ENCODE measurements at places on chromosomes 3 and 15.
A peak's percentile ranks its signal among the peaks of the same experiment; 100 is the strongest.

GRCh38 chr15:64619880-64620839, 155.2 kb downstream of the RBPMS2 start:
- no peak for DNase-seq

DNA sequence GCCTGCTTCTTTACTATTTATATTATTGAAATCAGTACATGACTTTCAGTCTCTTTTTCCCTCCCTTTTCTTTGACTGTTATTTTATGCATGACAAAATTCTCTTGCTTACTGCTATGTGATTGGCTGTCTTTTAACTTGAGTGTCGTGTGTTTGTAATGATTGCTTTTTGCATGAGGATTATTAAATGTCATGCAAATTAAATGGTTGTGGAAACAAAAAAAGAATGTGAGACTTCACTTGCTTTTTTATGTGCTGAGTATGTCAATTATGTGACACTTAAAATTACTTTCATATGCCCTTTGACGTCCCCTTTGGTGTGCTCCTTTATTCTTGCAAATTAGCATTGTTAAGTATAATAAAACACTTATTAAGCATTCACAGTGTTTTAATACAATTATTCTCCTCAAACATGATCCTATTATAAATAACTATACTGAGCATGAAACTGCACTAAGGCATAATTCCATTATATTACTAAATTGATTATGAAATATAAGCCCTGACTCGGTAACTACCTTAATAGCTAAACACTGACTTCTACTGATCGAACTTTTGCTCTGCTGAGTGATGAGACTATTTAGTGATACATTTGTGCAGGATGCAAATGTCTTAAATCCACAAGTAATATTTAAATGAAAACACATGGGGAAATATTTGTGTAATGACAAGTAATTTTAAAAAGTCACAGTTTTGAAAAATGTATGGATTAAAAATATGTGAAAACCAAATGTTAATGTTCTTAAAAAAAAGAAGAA, 401.7 kb downstream of the NLGN1 start:
- no peak for DNase-seq

DNA sequence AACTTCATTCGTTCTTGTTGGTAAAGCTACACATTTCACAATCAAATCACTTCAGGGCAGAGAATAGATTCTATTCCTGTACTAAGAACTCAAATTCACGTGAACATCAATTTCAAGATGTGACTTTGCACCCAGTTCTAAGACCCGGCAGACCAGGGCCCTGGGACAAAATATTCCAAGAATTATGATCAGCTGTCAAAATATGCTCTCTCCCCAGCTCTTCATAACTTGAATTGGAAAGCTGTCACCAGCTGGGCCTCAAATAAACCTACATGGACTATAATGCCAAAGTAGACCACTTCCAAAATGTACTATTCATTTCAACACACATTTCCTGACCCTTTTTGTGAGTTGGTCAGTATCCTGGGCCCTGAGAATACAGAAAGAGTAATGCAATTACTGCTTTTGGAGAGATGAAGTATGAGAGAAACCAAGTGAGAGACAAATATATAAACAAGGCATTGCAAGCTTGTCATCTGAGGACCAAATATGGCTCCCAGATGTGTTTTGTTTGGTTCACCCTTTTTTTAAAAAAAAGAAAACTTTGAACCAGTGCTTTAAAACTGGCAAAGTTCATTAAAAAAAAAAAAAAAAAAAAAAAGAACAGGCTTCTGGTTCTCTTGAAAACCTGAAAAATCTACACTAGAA, 14.9 kb downstream of the MAGI1 start:
- no peak for DNase-seq

DNA sequence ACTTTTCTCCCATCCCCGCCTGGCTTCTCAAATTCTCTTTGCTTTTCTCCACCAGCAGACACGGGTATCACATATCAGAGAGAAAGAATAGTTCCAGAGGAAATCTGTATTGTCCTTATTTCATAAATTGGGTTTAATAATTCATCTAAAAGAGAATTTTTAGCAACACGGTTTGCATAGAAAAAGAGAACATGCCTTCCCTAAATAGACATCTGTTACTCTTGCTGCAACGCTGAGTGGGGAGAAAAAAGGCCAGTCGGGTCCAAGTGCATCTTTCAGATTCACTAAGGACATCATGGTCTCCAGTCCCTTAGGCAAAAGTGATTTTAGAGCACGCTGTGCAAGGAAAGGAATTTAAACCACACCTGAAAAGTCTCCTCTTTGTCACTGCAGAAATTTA, 201.3 kb downstream of the ABHD5 start:
- DNase-seq = no peak

- no peak for DNase-seq
Observed at GRCh38 chr3:143991713-143992112, 20.1 kb downstream of the DIPK2A start.

DNA sequence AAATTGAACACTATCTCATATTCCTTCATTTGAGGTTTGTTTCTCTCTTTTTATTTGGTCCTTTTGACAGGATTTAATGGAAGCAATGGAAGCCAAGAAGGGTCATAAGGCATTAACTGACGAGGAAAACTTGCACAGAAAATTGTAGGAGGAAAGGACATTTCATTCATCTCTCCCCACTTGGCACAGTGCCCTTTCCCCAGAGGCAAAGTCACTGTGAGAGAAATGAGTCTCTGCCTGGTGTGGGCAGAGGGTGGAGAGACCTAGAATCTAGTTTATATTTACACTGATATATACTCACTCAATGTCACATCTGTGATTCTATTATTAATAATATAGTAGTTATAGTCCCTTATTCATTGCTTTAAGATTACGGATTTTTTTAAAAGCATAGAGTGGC, 324.6 kb upstream of the IL12A start:
- no peak for DNase-seq

GRCh38 chr15:38854506-38854905, 289.9 kb upstream of the RASGRP1 start:
- DNase-seq = no peak

GRCh38 chr3:125351814-125352456, 23.2 kb downstream of the ZNF148 start:
- DNase-seq = no peak

DNA sequence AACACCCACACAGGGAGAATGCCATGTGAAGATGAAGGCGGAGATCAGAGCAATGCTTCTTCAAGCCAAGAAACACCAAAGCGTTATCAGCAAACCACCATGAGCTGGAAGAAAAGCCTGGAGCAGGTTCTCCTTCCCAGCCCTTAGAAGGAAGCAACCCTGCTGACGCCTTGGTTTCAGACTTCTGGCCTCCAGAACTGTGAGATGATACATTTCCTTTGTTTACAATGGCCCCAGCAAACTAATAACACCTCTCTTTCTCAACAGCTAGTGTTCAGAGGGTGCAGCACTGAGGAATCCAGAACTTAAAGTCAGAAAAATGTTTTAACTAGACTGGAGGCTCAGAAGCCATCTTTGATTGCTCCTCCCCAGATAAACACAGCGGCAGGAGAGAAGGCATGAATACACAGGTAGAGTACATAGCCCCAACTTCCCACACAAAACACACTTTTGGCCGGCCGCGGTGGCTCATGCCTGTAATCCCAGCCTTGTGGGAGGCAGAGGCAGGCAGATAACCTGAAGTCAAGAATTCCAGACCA, 132.4 kb upstream of the LPP start:
- DNase-seq = no peak

- DNase-seq = no peak
Observed at GRCh38 chr3:52128118-52128683, 26.0 kb downstream of the POC1A start.

DNA sequence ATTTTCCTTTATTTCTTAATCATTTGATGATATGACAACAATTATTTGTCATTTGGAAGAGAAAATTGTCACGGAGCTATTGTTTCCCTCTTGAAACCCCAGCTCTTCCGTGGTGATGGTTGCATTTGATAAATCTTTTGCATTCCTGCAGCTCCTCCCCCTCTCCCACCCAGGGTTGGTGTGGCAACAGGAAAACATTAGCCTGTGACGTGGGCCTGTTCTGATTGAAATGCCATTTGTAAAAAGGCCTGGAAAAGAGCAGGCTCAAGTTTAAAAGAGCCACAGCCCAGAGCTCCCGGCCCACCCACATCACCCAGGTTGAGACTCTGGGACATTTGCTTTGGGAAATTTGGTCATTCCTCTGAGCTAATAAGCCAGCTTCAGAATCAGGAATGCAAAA, 282.5 kb downstream of the RPLP1 start:
- no peak for DNase-seq

DNA sequence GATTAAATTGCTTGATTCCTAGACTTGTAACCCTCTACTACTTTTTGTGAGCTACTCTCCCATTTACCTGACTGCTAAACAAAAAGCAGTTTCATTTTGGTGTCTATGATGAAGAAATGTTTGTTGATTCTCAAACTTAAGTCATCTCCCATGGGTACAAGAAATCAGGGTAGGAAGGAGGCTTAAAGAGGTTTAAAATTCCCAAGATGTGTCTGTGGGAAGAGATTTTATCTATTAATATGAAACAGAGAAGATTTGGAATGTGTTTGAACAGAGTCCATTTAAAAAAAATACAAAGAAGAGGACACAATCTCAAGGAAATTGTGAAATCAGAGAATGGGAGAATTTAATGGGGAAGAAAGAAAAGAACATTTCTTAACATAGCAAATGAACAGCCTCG, 14.8 kb downstream of the P3H2 start:
- no peak for DNase-seq

- DNase-seq = peak; percentile 73
Observed at GRCh38 chr15:65638681-65639089, 16.9 kb downstream of the SLC24A1 start.

DNA sequence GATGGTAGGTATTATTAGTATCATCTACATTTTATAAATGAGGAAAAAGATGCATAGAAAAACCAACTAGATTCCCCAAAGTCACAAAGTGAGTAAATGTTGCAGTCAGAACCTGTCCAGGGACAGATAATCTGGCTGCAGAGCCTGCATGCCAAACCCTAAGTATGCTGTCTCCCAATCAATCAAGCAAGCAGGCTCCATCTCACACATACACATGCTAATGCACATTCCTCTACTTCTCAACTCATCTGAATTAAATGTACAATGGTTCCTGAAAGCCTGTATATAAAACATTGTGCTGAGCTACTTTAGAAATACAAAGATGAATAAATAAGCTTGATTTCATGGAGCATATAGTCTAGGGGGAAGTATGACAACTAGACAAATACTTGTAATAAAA, 101.0 kb downstream of the CBLB start:
- no peak for DNase-seq

GRCh38 chr15:101698314-101698713, 26.0 kb downstream of the TARS3 start:
- no peak for DNase-seq

DNA sequence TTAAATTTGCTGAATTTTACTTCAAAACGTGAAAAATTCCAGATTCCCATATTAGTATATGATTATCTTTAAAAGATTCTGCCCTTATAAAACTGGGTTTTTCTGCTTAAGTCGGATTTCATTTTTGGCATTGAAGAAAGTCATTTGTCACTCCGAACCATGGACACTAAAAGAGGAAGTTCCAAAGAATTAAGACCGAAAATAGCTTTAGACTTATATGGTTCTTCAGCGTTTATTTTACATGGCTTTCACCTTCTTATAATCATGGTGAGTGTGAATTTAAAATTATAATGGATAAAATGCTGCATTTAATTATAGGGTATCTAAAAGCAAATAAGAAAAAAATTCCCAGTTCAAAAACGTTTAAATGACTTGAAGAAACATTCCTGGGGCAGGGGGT, 1.0 kb downstream of the C3orf38 start:
- no peak for DNase-seq

GRCh38 chr3:40120806-40121205, 188.7 kb upstream of the EIF1B start:
- DNase-seq = peak; percentile 53
